ENCODE measurements at places on chromosomes 7 and 10.

DNA sequence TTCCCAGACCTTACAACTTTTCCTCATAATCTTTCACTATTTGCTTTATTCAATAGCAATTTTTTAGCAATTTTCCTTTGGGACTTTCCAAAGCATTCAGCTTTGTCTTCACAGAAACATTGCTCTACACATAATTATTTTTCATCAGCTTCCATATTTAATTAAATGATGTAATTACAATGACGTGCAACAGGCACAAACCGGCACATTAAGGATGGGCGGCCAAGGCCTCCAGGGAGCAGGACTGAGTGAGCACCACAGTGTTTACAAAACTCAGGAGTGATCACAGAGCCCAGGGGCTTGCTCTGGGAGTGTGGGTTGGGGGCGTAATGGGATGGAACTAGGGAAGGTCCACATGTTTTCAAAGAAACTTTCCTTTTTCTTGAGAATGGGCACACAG is 69.8 kb downstream of the MAD1L1 start:
- DNase-seq = no peak

- DNase-seq = no peak
Measured at GRCh38 chr10:78378192-78378591, 344.5 kb downstream of the RPS24 start.

DNA sequence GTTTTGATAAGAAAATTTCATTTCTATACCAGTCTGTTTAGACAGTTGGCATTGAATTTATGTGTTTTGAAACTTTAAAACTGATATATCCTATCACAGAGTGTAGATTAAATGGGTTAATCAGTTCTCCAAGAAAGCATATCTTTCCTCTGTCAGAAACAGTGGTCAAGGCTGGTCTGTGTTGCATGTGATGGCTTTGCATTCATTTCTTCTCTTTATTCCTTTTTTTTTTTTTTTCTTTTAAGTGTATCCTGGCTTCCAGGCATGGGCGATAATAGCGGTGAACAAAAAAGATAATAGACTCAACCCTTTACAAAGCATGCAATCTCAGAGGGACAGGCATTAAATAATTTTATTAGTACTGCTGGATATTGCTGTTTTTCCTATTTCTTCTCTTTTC is 136.6 kb downstream of the LRRC4 start:
- no peak for DNase-seq

DNA sequence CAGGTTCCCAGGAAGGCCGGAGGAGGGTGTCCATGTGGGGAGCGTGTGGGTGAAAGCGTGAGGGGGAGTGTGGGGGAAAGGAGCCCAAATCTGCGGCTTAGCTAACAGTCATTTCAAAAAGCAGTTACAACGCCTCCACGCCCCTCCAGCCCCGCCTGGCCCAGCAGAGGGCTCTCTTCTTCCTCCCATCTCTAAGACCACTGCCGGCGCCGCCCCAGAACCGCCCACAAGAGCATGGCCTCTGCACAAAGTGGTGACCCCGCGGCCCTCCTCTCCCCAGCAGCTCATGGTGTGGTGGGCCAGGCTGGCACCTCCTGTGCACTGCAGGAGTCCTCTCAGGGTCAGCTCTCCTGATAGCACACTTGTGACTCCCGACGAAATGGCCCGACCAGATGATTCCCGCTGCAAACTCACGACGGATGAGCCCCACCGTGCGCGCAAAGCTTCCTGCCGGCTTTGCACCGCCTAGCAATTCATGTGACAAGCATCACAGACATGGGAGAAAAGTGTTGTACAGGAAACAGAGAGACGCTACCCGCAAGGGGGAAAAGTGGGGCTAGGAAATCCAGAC is 12.4 kb upstream of the HUS1 start:
- DNase-seq = peak; percentile 58
